Stimulated activated CD8-positive, alpha-beta memory T cell treated with anti-CD3 and anti-CD28 coated beads, Interleukin-7, amount 100 ng/mL, for 24 hours (primary cell): ENCODE measurements at places on chromosomes 4 and X.

DNA sequence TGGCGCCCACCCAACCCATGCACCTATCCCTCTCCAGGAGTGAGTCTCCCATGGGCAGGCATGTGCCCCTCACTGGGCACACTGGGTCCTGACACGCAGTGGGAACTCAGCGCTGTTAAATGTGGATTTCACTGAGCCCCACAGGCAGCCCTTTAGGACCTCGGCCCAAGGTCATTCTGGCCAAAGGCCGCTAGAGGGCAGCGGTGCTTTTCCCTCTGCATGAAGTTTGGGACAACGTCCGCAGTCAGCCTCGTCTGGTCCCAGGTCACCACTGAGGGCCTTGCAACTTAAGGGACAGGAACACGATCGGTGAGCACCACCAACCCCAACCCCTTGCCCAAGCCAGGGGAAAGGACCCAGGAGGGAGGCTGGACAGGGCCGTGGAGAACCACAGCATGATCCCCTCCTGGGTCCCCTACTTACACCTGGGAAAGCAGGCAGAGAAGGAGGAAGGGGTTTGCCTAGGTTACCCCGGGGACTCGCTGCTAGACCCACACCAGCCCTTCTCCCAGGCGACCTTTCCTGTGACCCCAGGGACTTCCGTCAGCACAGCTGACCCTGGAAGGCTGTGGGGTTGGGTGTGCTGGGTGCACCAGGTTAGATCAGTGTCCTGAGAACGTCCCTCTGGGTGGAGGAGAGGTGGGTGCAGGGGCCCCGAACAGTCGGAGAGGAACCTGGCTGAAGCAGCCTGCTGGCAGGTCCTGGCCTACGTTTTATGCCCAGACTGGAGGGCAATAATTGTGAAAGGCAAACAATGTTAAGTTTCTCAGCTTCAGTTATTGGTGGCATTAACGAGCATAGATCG is 24.0 kb downstream of the CYTL1 start:
- DNase-seq = no peak

GRCh38 chr4:27206009-27206408 is 345.4 kb downstream of the STIM2 start:
- no peak for DNase-seq

- no peak for DNase-seq
Measured at GRCh38 chrX:139224953-139225665, 305.4 kb upstream of the F9 start.

DNA sequence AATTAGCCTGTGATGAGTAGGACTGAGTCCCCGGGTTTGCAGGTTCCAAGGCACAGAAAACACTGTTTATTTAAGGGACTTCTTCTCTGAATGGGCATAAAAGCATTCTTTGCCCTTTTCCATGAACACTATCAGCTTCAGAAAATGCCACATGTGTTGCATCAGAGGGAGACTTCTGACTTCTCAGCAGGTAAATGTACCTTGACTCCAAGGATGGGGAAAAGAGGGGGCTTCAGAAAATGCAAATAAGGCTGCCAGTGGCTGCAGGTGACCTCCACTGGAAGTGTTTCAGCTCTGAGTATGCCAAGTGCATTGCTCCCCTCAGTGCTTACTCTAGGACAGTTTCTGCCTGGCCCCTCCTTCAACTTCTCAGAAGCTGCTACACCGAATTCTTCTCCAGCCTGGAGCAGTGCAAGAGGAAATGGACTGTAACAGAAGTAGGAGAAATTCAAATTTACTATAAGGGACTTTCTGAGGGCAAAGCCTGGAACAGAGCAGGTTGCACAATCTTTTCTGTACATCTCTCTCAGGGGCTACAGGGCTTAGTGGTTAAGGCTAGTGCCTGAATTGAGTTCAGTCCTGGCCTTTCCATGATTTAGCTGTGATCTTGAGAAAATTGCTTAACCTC is 233.2 kb downstream of the PTTG2 start:
- DNase-seq = no peak

- DNase-seq = no peak
Measured at GRCh38 chrX:49949961-49950360, 27.6 kb downstream of the CLCN5 start.
